Cerebellar nuclear complex (tissue), 1 donor: ENCODE measurements at places on chromosomes 2 and 18.

GRCh38 chr2:118902266-118903028, 39.5 kb upstream of the MARCO start:
- DNase-seq: no peak

- DNase-seq: no peak
These were observed 88.6 kb upstream of the FHL2 start for GRCh38 chr2:105487142-105488069.

GRCh38 chr2:104876606-104877570, 23.0 kb downstream of the POU3F3 start:
- no peak for DNase-seq

DNA sequence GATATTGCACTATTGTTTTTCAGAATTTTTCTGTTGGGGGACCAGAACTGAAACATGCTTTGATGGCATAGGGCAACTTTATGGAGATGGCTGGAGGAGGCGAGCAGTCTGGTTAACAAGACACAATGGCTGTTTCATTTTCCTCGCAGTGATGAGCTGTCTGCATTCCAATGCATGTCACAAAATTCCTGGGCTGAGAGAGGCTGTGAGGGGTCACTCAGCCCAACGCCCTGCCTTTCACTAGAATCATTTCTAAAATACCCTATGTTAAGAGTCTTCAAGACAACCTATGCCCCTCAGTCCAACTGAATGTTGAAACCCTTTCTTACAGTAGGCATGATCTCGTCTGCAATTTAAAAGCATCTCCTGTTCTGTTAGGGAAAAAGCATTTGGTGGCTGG, 1090.0 kb downstream of the BCL11A start:
- DNase-seq: no peak
